Stimulated activated CD4-positive, alpha-beta T cell treated with anti-CD3 and anti-CD28 coated beads, Interleukin-15, amount 100 ng/mL, for 24 hours (primary cell): ENCODE measurements at places on chromosomes 5 and 9.

DNA sequence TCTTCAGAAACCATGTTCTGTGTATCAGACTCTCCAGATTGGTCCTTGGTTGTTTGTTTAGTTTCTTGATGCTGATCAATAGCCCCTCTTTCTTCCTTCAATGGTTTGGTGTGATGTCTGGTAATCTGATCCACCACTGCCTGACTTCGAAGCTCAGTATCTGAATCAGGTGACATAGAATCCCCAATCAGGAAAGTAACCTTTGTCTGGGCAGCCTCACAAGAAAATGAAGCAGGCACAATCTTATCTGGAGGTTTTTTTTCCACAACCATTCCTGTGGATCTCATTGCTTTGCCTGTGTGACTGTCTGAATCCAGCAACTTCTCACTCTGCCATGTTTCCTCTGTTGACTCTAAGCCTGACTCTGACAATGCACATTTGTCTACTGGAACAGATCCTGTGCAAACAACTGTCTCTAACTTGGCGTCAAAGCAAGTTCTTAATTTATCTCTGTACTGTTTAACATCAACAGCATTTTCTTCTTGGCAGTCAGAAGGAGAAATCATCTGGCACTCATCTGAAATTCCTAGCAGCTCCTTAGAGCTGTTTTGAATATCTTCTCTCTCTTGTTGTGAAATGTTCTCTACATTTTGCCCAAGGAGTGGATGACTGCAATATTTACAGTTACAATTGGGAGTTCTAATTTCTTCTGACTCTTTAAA, 37.1 kb upstream of the RAPGEF6 start:
- DNase-seq: no peak

DNA sequence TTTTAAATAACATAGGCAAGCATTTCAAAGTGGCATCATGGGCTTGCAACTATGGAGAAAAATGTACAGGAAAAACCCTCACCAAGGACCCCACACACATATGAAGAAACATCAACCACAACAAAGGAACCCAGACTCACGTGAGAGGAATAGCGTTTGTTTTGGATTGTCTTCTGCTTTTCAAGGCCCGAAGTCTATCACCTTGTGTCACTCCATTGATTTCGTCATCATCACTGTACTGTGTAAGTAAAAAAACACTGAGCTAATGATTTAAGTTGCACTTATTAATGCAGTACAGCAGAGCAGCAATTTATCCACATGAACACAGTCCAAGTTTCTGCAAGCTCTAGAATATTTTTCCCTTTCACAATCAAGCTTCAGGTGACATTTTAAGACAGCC, 72.4 kb downstream of the HABP4 start:
- DNase-seq: no peak

- DNase-seq: peak; percentile 51
Measured at GRCh38 chr5:175895686-175896102, 24.3 kb downstream of the CPLX2 start.

- DNase-seq: no peak
Measured at GRCh38 chr5:122434205-122434970, 122.4 kb downstream of the SNCAIP start.

- DNase-seq: no peak
Measured at GRCh38 chr5:53782620-53783019, 222.2 kb downstream of the NDUFS4 start.

DNA sequence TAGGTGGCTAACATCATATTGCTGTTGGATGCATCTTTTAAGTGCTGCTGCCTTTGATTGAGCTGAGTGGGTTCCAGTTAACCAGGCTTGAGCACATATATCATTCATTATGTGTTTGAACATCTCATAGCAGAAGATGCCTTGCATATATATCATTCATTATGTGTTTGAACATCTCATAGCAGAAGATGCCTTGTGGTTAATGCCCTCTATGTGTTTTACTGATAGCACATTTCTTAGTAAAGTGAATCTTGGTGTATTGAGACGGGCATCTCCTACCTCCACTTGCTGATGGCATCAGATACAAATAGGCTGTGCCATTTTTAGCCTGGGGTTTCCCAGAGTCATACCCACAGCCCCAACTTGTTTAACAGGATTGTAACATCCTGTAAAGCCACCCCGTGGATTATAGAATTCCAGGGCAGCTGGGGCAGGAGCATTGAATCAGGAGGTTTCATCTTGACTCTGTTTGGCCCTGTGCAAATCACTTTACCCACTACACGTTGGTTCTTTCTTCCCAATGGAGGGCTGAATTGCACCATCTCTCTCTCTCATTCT, 26.5 kb downstream of the MTAP start:
- DNase-seq: no peak

GRCh38 chr5:17275289-17276158, 58.1 kb downstream of the BASP1 start:
- DNase-seq: no peak

GRCh38 chr9:6354072-6354686, 26.0 kb downstream of the TPD52L3 start:
- DNase-seq: peak; percentile 19

DNA sequence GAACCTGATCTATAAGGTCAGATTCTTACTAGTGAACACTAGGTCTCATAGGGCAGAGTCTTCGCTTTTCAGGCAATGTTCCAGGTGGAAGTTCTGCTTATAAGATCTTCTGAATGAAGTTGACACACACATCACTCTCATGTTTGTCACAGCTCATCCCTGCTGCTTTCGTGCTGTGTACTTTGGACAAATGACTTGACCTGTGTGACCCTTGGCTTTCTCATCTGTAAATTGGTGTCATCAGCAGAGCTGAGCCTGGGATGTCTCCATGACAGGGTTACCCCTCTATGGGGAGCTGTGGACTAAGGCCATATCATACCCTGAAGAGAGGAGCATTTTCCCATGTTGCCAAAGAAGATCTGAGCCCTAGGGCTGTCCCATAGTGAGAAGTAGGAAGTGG, 2.8 kb downstream of the DELE1 start:
- no peak for DNase-seq

- no peak for DNase-seq
Measured at GRCh38 chr5:42832060-42832459, 20.4 kb upstream of the SELENOP start.

DNA sequence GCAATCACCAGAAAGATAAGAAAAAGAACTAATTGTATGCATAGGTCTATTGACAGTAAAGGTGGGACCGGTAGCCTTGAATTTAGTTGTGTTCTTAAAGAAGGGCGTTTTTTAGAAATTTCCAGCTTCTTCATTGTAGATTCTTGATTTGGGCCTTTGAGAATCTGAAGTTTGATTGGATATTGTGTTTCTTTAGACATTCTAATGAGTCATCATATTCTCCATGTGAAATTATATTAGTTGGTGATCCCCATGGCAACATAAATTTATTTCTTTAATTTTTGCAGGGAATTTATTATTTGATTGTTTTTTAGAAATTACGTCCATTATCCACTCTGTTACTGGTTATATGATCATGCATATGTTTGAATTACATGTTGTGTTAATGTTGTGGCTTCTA, 63.6 kb downstream of the MAN2A1 start:
- no peak for DNase-seq

- DNase-seq: no peak
Measured at GRCh38 chr5:22505891-22506290, 347.3 kb downstream of the CDH12 start.

GRCh38 chr5:164394686-164395194, 889.3 kb downstream of the MAT2B start:
- DNase-seq: no peak

DNA sequence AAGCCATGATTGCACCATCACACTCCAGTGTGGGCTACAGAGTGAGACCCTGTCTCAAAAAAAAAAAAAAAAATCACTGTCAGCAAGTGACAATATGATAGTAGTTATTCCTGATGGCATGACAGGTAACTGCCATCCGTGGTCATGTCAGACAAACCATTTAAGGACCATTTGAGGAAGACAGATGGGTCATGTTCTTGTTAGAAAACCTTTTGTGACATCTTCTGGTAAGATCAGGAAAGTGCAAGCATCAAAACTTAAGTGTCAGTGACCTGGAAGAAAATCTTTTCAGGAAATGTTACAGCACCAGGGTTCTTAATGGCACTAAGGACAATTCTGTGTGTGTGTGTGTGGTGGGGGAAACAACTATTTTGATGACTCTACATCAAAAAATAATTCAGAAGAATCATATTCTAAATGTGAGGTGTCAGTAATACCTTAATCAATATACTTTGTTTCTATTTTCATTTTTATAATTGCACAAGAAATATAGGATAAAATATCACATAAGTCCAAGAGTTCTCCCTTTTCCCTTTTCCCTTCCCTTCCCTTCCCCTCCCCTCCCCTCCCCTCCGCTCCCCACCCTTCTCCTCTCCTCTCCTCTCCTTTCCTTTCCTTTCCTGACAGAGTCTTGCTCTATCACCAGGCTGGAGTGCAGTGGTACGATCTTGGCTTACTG, 17.8 kb downstream of the SLC38A9 start:
- no peak for DNase-seq

- DNase-seq: no peak
Measured at GRCh38 chr5:127943061-127943371, 140.6 kb upstream of the SLC12A2 start.

DNA sequence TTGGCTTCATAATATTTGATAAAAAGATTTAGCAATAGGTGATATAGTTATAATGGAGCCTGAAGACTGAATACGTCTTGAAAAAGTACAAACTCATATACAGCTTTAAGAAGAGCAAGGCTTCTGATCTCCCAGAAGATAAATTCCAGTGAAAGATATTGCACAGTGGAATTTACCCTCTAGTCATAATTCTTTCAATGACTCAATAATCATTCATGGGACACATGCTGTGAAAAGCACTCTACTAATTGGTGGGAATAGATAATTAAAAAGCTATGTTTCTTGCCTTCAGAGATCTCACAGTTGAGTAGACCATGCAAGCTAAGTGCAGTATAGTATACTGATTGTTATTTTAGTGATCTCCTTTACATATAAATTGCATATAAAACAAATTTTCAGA, 538.6 kb upstream of the CYLC2 start:
- DNase-seq: no peak

- no peak for DNase-seq
Measured at GRCh38 chr5:78419396-78419795, 59.0 kb downstream of the SCAMP1 start.

- DNase-seq: no peak
Measured at GRCh38 chr9:112831281-112831851, 59.3 kb downstream of the SLC46A2 start.
